NCI-H2029 treated with DMSO at 0.1 percent for 48 hours (cell line): ENCODE measurements at places on chromosomes 7 and 10.

GRCh38 chr7:37964196-37964595, 43.8 kb downstream of the EPDR1 start:
- no peak for DNase-seq

GRCh38 chr7:28219793-28220192, 39.2 kb upstream of the JAZF1 start:
- DNase-seq: no peak

DNA sequence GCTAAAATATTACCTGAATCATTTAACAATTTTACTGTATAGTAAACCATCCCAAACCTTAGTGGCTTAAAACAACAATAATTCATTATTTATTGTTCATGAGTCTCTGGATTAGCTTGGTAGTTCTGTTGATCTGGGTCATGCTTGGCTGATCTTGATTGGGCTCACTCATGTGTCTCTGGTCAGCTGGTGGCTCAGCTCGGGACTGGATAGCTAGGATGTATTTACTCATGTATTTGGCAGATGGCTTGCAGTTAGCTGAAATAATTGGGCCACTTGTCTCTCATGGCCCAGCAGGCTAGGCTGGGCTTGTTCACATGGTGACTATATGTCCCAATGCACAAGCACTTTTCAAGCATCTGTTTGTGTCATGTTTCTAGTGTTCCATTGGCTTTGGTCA, 262.8 kb downstream of the BBS9 start:
- peak; percentile 90 for DNase-seq

GRCh38 chr10:13891128-13892000, 304.6 kb downstream of the PRPF18 start:
- DNase-seq: no peak

GRCh38 chr10:120511165-120511564, 54.1 kb downstream of the PLPP4 start:
- DNase-seq: no peak

GRCh38 chr7:42572056-42572455, 335.0 kb upstream of the GLI3 start:
- no peak for DNase-seq
